ENCODE measurements at places on chromosomes 13 and 19. TPM values are rescaled to one million over a fixed set of nuclear protein-coding genes. Genes with fewer than 3 reads are reported as not detected.

DNA sequence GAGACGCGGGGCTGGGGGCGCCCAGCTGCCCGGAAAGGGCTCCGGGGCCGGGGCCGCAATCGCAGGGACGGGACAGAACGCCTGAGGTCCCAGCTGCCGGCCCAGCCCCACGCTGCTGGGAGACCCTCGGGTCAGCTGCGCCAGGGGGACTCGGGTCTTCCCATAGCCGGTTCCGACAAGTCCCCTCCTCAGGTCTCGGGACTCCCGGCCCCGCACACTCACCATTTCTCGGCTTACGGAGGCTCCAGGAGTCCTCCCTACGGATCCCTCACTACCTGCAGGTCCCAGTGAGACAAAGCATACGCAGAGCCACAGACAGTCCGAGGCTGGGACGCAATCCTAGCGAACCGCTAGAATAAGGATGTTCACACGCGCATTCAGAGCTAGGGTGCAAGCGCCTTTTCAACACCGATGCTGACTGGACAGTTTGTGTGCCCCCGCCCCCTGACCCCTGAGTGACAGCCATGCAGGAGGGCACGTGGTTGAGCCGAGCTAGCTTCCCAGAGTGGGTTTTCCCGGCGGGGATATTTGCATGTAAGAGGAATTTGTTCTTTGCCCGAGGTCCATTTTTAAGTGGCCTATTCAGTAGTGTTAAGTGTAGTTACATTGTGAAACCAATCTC lies 13.6 kb downstream of the ZNF490 start:
- DNase-seq: no peak

GRCh38 chr19:10003271-10003670 lies 7.0 kb downstream of the COL5A3 start:
- DNase-seq: no peak

DNA sequence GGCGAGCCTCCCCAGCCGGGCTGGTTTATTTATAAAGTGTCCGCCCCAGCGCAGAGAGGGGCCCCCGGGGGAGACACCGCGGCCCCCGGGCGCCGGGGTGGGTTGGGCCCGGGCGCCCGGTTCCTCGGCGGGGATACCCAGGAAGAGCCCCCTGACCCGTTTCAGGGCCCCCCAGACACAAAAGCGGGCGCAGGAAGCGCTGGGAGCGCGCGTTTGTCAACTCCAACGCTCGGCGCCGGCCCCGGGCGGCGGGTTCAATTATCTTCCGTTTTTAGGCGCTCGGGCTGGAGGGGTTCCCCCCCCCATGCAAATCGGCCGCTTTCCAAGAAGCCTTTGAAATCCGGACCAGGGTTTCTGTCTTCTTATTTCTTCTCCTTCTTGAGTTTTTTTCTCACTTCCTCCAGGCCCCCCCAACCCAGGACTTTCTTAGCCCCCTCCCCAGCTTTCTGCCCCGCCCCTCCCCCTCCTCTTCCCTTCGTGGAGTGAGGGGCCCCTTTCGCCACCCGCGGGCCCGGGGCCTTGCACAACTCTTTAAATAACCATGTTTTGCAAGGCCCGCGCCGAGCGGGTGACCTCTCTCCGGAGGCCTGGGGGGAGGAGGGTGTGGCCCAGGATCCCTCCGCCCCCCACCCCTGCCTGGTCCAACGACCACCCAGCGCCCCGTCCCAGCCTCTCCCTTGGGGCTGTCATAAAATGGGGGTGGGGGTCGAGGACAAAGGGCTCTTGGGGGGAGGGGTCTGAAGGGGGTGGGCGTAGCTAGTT lies 935 bp downstream of the ARID3A start:
- DNase-seq: peak; percentile 74

DNA sequence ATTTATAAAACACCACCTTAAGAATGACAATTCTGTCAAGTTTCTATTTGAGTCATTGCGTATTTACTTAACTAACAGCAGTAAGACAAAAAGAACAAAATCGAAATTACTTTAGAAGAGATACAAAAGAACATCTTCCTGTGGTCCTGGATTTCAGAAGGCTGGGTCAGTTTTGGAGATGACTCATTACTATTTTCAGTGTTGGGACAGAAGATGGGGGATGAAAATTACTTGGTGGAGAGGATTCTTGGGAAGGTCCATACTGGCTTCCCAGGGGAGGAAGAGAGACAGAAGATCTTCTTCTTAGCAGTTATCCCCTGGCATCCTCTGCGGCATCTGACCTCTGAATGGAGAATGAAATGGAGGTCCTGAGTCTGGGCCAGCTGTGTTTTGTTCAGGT lies 33.5 kb upstream of the CSNK1A1L start:
- no peak for DNase-seq

- no peak for DNase-seq
These were observed 139.2 kb downstream of the KDM4B start for GRCh38 chr19:5108123-5108596.

GRCh38 chr19:44552324-44552723 lies 22.8 kb upstream of the CEACAM20 start:
- no peak for DNase-seq

The TIMM13 gene
- total RNA-seq: 87.0 TPM

The LILRA2 gene
- 2.2 TPM for total RNA-seq

All from ureter (tissue), 1 donor.